NCI-H526 treated with DMSO at 0.1 percent for 48 hours (cell line): ENCODE measurements at places on chromosomes 2 and 18.

GRCh38 chr18:77422974-77423867 is 173.6 kb downstream of the GALR1 start:
- no peak for DNase-seq

GRCh38 chr2:156457523-156458517 is 21.6 kb downstream of the GPD2 start:
- DNase-seq: no peak

DNA sequence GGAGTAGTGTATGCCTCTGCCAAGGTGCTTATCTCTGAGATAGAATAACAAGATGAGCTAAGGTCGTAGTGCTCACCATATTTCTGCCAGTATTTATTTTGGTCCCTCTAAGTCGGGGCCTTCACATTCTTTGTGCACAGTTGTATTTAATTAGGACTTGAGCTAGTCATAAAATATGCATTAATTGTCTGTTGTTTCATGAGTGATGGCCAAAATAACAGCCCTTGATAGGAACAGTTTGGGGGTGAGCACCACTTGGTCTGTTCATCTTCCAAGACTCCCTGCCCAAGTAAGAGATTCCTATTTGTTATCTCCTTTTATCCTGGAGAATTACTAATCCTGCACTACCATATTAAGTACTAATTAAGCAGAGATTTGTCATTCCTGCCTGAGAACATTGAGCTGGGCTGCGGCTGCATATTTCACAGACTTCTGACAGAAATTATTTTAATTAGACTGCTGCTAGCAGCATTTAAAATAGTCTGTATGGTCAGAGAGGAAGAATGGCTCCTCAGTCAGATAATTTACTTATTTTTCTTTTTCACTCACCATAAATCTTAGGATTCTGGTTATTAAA is 435.1 kb downstream of the MTX2 start:
- no peak for DNase-seq

GRCh38 chr2:188949046-188949818 is 24.9 kb upstream of the COL3A1 start:
- no peak for DNase-seq

- DNase-seq: no peak
Observed at GRCh38 chr2:198706476-198707082, 751.2 kb downstream of the SATB2 start.
